HTR-8/SVneo (cell line): ENCODE measurements at places on chromosomes 1 and 21.

DNA sequence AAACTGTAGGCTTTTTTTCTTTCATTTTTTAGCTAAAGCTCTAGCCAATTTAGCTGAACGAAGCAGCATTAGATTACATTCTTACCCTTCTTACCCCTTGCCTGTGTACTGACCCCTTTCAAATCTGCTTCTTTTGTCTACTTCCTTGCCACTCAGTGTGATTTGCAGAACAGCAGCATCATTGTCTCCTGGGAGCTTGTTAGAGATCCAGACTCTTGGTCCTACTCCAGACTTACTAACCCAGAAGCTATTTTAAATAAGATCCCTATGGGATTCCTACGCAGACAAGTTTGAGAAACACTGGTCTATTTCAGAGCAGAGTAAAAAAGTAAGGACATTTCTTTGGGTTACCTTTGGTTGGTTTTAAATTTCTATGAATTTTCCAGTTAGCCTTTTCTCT, 13.8 kb downstream of the LRRC39 start:
- no peak for DNase-seq

GRCh38 chr1:180916771-180917170, 4.1 kb downstream of the KIAA1614 start:
- no peak for DNase-seq

- peak; percentile 82 for DNase-seq
These were observed 66.5 kb downstream of the TSEN15 start for GRCh38 chr1:184118046-184118445.

DNA sequence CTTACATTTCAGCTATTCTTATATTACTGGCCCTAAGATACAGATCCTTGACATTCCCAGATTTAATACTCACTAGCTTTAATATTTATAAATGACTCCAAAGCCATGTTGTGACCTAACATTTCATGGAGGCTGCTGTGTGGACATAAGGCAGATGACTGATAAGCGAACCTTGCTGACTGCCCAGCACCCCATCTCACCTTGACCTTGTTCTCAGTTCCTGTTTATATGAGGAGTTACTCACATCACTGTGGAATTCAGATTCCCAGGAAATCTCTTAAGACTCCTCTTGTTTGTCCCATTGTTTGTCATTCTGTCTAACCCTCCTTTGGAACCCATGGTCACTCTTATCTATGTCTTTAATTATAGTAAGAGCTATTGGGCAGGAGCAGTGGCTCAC, 21.9 kb downstream of the RAB3B start:
- DNase-seq: no peak

- no peak for DNase-seq
These were observed 16.0 kb upstream of the ID3 start for GRCh38 chr1:23575226-23575810.

DNA sequence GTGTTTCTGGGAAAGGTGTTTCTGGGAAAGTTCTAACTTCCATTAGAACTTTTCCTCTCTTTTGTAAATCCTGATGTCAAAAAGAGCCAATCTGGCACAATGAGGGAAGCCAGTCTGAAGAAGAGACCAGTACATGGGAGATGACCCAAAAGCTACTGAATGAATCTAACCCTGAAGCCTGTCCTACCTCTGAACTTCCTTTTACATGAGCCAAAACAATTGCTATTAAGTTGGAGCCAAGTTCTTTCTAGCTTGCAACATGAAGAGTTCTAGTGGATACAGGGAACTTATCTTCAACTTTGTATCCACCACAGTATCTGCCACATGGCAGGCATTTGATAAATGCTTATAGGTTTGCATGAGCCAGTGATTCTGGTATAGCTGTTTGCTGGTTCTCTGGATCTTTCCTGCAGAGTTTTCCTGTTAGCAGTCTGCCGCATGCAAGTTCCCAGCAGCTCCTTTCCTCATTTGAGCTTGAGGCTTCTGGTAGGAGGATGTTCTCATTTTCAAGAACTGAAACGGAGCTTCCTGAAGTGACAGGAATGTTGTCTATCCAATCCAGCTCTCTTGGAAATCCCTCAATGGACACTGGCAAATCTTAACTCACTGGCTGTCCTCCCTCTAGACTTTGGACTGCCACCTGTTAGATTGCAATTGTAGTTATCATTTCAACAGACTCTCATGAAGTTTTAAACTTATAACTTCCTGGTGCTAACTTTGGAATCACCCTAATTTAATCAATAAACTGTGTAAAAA, 73.1 kb upstream of the LPGAT1 start:
- DNase-seq: no peak

DNA sequence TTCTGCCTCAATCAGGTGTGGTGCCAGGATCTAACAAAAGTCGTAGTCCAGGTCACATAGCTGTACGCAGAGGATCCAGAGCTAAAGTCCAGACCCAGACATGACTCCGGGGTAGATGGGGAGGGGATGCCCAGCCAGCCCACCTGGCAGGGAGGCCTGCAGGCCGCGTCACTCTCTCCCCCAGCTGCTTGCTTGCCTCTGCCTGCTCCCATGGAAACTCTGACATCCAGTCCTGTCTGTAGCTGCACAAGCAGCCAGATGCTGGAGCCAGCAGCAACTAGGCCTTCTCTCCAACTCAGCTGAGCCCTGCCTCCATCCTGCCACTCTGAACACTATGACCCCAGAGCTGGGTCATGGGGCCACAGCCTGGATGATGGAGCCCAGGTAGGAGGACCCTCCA, 8.1 kb downstream of the COL8A2 start:
- no peak for DNase-seq

GRCh38 chr1:41734201-41734970, 184.3 kb downstream of the HIVEP3 start:
- DNase-seq: no peak

DNA sequence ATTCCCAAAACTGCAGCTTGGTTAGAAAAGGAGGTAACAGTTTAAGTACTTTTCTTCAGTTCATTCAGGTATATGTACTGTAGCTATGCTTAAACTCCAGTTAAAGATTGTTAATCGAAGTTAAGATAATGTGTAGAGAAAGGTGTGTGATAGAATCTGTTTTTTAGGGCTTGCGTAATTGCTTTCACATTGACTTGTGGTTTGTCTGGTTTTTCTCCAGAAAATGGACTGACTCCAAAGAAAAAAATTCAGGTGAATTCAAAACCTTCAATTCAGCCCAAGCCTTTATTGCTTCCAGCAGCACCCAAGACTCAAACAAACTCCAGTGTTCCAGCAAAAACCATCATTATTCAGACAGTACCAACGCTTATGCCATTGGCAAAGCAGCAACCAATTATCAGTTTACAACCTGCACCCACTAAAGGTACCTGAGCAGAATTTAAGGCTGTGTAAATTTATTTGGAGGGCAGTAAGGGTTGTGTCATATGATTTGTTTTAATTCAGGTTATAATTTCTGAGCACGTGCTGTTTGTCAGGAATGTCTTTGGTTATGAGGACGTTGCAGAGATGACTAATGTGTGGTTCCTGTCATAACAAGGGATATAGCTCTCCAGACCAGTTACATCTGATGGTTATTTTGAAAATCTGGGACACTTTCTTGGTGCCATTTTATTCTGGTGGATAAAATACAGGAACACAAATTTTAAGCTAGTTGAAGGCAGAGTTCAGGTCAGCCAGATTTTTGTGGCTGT, 26.0 kb downstream of the ATF6 start:
- no peak for DNase-seq

DNA sequence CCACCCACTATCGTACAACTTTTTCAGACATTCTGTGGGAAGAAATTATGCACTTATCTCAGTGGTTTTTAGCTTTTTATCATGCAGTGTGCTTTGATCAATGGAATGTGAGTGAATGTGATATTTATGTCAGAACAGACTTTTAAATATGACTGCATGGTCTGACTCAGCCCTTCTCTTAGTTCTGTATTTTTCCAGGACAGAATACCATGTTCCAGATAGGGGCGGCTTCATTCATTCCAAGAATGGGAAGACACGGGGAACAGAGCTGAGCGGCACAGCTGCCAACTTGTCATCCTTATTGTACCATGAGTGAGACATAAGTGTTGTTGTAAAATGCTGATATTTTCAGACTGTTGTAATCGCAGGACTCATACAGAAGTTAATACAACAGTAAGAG, 214.6 kb upstream of the NCAM2 start:
- no peak for DNase-seq

DNA sequence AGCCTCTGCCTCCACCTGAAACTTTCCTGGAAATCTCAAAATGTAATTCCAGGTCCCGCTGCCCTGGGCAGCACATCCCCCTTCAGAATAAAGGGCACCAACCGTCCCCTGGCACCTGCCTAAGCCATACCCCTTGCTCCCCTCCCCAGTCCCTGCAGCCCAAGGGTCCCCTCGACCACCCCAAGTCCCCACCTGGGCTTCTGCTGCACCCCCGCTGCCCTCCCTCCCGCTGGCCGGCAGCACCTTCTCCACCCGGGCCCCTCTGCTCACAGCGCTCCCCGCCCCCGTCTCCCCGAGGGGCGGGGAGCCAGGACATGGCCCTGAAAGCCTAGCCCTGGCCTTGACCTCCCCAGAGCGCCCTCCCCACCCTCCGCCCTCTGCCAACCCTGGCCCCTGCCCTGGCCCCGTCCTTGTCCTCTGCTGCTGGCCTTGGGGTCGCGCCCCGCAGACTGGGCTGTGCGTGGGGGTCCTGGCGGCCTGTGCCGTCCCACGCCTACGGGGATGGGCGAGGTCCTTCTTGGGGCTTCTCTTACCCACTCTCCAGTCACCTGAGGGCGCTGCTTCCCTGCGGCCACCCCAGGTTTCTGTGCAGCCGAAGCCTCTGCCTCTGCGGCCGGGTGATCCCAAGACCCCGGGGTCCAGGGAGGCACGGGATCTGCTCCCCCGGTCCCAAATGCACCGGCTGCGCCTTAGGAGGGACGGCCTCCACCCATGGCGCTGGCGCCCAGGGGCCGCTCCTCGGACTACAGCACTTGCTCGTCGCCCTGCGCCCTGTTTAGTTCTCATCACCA, 41.7 kb downstream of the WDR4 start:
- DNase-seq: no peak

DNA sequence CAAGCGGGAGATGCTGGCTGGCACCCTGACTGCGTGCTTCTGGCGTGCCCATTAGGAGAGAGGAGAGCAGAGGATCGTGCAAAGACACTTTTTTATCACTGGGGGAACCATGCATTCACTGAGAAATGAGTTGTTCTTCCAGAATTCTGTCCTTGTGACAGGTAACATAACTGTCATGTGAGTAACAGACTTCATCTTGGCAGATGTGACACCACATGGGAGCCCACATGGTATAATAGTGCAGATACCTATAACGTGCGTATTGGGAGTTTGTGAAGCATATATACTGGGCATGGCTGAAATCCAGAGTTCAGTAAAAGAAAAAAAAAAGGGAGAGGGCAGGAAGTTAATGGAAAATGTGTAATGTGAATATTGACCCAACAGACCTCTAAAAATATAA, 159.6 kb upstream of the BACE2 start:
- no peak for DNase-seq

DNA sequence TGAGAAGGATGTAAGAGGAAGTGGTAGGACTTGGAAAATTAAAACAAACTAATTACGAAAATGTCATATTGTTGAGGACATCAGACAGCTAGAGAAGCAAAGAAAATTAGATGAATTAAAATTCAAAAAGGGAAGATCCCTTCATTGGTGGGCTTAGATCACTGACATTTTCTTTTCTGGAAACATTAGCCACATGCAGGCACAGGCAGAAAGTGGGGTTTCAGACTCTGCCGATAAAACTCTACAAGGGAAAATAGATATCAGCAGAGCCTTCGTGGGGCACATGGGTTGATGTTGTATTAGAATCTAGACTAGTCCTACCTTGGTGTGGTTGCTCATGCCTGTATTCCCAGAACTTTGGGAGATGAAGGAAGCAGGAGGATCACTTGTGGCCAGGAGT, 12.4 kb upstream of the RGS1 start:
- DNase-seq: no peak

- DNase-seq: no peak
These were observed 89.8 kb upstream of the NR5A2 start for GRCh38 chr1:199937661-199938060.

GRCh38 chr21:21268061-21268471, 269.9 kb downstream of the NCAM2 start:
- no peak for DNase-seq
